GM23248 (cell line): ENCODE measurements at places on chromosomes 12 and 14. TPM values are rescaled to one million over a fixed set of nuclear protein-coding genes. Genes with fewer than 3 reads are reported as not detected.

DNA sequence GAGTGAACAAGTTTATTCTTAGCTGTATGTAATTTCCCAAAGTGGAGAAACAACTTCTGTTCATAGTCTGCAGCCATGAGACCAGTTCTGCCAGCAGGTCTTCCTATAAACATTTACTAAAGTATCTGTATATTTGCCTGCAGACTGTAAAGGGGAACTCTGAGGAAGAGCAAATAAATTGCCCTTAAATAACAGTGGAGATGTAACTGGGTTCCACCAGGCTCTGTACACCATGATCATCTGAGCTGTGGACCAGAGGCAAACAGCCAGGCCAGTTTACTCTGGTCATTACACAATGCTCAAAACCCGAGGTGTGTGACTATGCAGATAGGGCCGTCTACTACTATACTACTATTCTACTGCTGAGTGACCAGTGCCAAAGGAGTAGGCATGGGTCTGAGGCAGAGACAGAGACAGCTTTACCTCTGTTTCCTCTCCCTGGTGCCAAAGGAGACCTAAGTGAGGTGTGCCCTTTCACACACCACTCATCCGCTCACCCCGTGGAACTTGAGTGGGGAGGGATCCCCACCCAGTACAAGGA lies 21.1 kb upstream of the CERS5 start:
- peaks cover 54% of the 10 kb centered on the region for H3K36me3 ChIP-seq
- DNase-seq, result peak; percentile 91
- H3K4me1 ChIP-seq, result peaks cover 71% of the 10 kb centered on the region

Gene GPR84
- not detected in 2 replicates for total RNA-seq

DNA sequence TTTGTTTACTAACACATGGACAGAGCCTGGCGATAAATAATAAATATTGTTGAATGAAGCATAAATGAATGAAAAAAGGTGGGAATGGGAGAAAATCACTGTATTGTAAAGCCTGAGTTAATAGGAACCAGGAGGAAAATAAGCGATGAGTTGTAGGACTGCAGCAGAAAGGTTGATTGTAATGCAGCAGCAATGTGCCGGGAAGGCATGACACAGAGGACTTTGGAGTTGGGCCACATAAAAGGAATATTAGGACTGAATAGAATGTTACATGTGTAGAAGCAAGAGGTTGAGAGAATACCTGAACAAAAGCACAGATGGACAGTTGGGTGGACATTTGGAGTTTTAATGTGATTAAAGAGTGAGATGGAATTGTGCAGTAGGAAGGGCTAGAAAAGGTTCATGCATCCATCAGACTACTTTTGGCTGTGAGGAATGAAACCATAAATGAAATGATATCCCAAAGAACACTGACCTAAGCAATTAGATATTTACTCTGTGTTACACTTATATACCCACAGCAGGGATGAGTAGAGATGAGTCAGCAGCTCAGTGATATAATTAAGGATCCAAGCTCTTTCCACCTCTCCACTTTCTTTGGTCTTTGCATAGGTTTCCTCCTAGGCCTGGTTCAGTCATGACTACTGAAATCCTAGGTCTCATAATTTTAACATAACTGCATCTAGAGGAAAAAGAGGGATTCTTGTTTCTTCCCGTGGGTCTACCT lies 55.4 kb downstream of the CCER1 start:
- H3K4me3 ChIP-seq, result no peak overlapping the region
- H3K36me3 ChIP-seq, result no peaks in the 10 kb centered on the region
- peak overlapping the region; percentile 22; the same call in 1 of the 2 replicates for H3K27ac ChIP-seq
- DNase-seq, result peak; percentile 71
- peaks cover 41% of the 10 kb centered on the region for H3K4me1 ChIP-seq

- no peak overlapping the region for H3K4me3 ChIP-seq
- no peak overlapping the region for H3K27ac ChIP-seq
- no peak for DNase-seq
- H3K36me3 ChIP-seq, result no peaks in the 10 kb centered on the region
These were observed 96.0 kb upstream of the MAX start for GRCh38 chr14:65198346-65198745.

GRCh38 chr14:91912035-91912434 lies 35.5 kb downstream of the FBLN5 start:
- H3K4me3 ChIP-seq, result no peak overlapping the region
- no peak for DNase-seq
- no peaks in the 10 kb centered on the region for H3K4me1 ChIP-seq
- no peak overlapping the region for H3K27ac ChIP-seq

- H3K4me1 ChIP-seq, result peaks cover 23% of the 10 kb centered on the region
- H3K27ac ChIP-seq, result peak overlapping the region; percentile 94
- H3K36me3 ChIP-seq, result no peaks in the 10 kb centered on the region
- H3K4me3 ChIP-seq, result peak overlapping the region; percentile 95
- no peaks in the 10 kb centered on the region for H3K27me3 ChIP-seq
These were observed 1.1 kb downstream of the ARID2 start for GRCh38 chr12:45730348-45731189.

DNA sequence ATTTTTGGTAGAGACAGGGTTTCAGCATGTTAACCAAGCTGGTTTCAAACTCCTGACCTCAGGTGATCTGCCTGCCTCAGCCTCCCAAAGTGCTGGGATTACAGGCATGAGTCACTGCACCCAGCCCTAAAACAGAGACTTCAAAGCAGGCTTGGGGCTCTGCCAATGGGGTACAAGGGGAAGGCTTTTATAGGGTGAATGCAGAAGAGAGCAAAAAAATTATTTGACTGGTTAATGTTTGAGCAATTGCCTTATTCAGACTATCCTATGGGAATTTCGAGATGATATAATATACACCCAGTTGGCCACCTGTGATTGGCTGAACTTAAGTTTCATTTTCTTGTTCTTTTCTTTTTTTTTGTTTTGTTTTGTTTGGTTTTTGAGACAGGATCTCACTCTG lies 31.5 kb upstream of the ACTN1 start:
- H3K27me3 ChIP-seq, result no peaks in the 10 kb centered on the region
- no peaks in the 10 kb centered on the region for H3K36me3 ChIP-seq
- H3K4me3 ChIP-seq, result no peak overlapping the region
- no peak overlapping the region for H3K27ac ChIP-seq
- peak; percentile 13 for DNase-seq

- H3K4me3 ChIP-seq, result no peak overlapping the region
- H3K27me3 ChIP-seq, result no peaks in the 10 kb centered on the region
- H3K4me1 ChIP-seq, result peaks cover 18% of the 10 kb centered on the region
These were observed 3.2 kb upstream of the TDG start for GRCh38 chr12:103962493-103962892.

- H3K27ac ChIP-seq, result peak overlapping the region; percentile 93
- H3K36me3 ChIP-seq, result peaks cover 3% of the 10 kb centered on the region; the same call in 1 of the 2 replicates
- H3K4me3 ChIP-seq, result no peak overlapping the region
- H3K4me1 ChIP-seq, result peaks cover 41% of the 10 kb centered on the region
These were observed 4.3 kb downstream of the NCKAP5L start for GRCh38 chr12:49823951-49824350.

- H3K27me3 ChIP-seq, result 0 out of 2 replicates have a peak, but pooled peaks cover 5% of the 10 kb centered on the region
- no peak overlapping the region for H3K4me3 ChIP-seq
- H3K27ac ChIP-seq, result no peak overlapping the region
- DNase-seq, result no peak
- H3K4me1 ChIP-seq, result no peaks in the 10 kb centered on the region
- H3K36me3 ChIP-seq, result no peaks in the 10 kb centered on the region
These were observed 121.8 kb downstream of the TBC1D30 start for GRCh38 chr12:64946132-64946829.

DNA sequence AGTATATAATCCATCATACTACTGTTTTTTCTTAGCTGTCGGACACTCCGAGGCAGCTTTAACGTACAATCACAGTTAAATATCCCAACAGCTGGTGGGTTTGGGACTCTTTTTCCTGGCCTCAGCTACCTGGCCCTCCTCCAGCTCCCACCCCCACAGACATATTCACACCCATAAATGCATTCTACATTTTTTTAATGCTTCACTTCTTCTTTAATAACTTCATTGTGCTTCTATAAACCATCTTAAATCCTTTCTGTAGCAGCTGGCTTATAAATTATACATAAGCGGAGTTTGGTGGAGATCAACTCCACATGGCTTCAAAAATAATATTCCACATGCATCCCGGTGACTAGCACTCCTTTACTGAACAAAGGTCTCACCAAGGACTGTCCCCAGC lies 33.3 kb downstream of the TDG start:
- no peak overlapping the region for H3K27ac ChIP-seq
- no peak overlapping the region for H3K4me3 ChIP-seq
- no peaks in the 10 kb centered on the region for H3K27me3 ChIP-seq
- no peaks in the 10 kb centered on the region for H3K4me1 ChIP-seq
- no peak for DNase-seq

GRCh38 chr12:95633732-95634465 lies 82.6 kb upstream of the USP44 start:
- no peak overlapping the region for H3K4me3 ChIP-seq
- peaks cover 21% of the 10 kb centered on the region for H3K4me1 ChIP-seq
- H3K27ac ChIP-seq, result peak overlapping the region; percentile 75
- H3K36me3 ChIP-seq, result no peaks in the 10 kb centered on the region
- DNase-seq, result peak; percentile 49

GRCh38 chr12:115504306-115505290 lies 772.9 kb downstream of the MED13L start:
- no peaks in the 10 kb centered on the region for H3K27me3 ChIP-seq
- no peaks in the 10 kb centered on the region for H3K4me1 ChIP-seq
- no peak for DNase-seq
- no peak overlapping the region for H3K4me3 ChIP-seq

DNA sequence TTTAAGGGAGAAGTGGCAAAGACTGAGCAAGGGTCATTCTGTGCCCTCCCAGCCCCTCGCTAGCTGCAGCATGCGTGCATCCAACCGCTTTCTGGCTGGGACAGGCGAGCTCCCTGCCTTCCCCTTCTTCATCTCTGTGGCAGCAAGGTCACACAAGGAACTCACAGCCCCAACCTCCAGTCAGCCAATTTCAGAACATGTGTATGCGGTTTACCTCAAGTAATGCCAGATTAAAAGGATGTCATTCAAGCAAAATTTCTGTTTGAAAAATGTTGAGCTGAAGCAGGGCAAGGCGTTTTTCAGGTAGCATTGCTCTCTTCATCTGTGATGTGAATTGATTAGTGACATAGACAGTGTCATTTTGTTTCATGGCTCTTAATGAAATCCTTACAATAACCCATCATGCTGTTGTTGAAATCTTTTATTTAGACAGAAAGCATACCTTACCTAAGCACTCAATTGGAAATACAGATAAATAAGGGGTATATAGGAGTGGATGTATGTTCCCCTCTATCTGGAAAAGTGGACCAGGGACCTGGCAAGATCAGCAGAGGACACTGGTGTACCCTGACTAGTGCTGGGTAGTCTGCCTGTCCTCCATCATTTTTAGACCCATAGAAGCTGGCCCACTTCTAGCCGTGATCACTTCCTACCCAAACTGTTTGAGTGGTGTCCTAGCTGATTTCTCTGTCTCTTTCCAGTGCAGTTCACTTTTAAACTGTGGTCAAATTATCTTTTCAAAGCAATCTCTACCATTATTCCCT lies 82.8 kb upstream of the NEDD1 start:
- no peaks in the 10 kb centered on the region for H3K36me3 ChIP-seq
- no peaks in the 10 kb centered on the region for H3K27me3 ChIP-seq
- DNase-seq, result no peak
- H3K27ac ChIP-seq, result no peak overlapping the region
- H3K4me3 ChIP-seq, result no peak overlapping the region

GRCh38 chr12:100484891-100485471 lies 11.3 kb downstream of the NR1H4 start:
- H3K4me1 ChIP-seq, result no peaks in the 10 kb centered on the region
- H3K27ac ChIP-seq, result no peak overlapping the region
- DNase-seq, result no peak

DNA sequence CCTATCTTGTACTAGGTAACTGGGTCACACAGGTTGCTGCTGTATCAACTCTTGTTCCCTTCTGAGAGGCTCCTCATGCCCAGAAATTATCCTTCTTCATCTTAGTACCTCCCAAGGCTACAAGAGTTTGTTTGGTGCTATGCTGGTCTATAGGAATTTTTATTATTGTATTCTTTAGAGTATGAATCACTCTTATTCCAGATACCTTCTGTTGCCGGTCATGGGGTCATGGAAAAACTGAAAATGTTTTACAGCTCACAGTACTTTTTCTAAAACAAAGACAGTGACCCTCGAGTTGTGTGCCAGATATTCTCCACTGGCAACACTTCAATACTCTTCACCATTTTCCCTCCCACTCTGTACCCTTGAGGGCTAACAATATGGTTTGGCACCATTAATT lies 1598.0 kb upstream of the TMEM132C start:
- H3K27me3 ChIP-seq, result no peaks in the 10 kb centered on the region
- H3K36me3 ChIP-seq, result no peaks in the 10 kb centered on the region
- peak; percentile 63 for DNase-seq
- H3K4me3 ChIP-seq, result 0 out of 2 replicates have a peak overlapping the region, but pooled peaks have one; percentile 31

DNA sequence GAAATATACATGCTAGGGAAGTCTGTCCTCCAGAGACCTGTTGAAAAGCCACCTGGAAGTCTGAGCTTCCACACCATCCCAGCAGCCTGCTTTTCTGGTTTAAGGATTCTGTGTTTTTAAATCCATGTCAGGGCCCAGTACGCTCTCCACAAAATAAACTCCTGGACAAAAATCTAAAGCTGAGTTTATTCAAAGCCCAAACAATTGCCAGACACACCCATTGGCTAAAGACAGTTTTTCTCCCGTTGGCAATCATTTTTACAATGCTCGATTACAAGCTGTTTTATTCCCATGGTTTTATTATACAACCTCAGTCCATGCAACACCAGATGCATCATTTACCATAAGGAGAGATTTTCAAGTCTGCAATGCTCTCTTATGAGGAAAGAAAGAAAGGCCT lies 94.5 kb downstream of the MYRFL start:
- H3K4me3 ChIP-seq, result no peak overlapping the region
- no peaks in the 10 kb centered on the region for H3K4me1 ChIP-seq
- no peak for DNase-seq
- no peaks in the 10 kb centered on the region for H3K27me3 ChIP-seq
- no peaks in the 10 kb centered on the region for H3K36me3 ChIP-seq

DNA sequence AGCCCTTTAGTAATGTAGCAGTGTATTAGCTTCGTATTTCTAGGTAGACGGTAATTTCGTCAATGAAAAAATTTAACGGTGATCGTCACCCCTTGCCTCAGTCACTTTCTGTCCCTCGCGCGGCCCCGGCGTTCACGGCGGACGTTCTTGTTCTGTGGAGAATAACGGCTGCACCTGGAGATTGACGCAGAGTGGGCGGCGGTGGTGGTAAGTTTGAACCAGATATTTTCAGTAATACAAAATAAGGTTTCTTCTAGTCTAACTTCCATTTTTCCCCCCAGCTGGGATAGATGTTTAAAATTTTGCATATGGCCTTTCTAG lies 341 bp downstream of the ZNF10 start:
- peak overlapping the region; percentile 95 for H3K4me3 ChIP-seq
- peak overlapping the region; percentile 98 for H3K27ac ChIP-seq
- DNase-seq, result peak; percentile 57
- peaks cover 9% of the 10 kb centered on the region; the same call in 1 of the 2 replicates for H3K36me3 ChIP-seq
- H3K4me1 ChIP-seq, result no peaks in the 10 kb centered on the region

Gene ACRBP
- not detected in 2 replicates for total RNA-seq

- H3K4me1 ChIP-seq, result no peaks in the 10 kb centered on the region
- no peak for DNase-seq
- H3K36me3 ChIP-seq, result no peaks in the 10 kb centered on the region
- H3K27ac ChIP-seq, result no peak overlapping the region
These were observed 128.9 kb upstream of the CCND2 start for GRCh38 chr12:4144676-4145075.
